HCT116 (cell line): ENCODE measurements at places on chromosomes 4 and X.

- no peak for DNase-seq
Measured at GRCh38 chr4:129377131-129377845, 281.3 kb downstream of the C4orf33 start.

DNA sequence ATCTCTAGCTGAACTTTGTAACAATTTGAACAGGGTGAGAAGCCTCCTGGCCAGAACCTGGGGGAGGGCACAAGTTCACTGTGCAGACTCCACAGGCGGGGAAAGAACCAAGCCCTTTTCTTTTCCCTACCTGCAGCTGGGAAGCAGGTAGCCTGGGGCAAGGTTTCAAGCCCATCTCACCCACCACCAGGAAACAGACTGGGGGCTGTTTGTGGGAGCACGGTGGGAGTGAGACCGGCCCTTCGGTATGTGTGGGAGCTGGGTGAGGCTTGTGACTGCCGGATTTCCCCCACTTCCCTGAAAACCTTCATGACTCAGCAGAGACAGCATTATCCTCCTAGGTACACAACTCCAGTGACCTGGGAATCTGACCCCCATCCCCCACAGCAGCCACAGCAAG, 211.7 kb downstream of the ZNF674 start:
- DNase-seq: no peak

GRCh38 chr4:91064157-91064853, 937.1 kb downstream of the CCSER1 start:
- peak; percentile 52 for DNase-seq

- DNase-seq: no peak
Measured at GRCh38 chr4:156778606-156779005, 193.0 kb downstream of the PDGFC start.

GRCh38 chr4:65646136-65646535, 24.2 kb downstream of the EPHA5 start:
- DNase-seq: no peak
